ENCODE measurements at places on chromosomes 6 and 20.

DNA sequence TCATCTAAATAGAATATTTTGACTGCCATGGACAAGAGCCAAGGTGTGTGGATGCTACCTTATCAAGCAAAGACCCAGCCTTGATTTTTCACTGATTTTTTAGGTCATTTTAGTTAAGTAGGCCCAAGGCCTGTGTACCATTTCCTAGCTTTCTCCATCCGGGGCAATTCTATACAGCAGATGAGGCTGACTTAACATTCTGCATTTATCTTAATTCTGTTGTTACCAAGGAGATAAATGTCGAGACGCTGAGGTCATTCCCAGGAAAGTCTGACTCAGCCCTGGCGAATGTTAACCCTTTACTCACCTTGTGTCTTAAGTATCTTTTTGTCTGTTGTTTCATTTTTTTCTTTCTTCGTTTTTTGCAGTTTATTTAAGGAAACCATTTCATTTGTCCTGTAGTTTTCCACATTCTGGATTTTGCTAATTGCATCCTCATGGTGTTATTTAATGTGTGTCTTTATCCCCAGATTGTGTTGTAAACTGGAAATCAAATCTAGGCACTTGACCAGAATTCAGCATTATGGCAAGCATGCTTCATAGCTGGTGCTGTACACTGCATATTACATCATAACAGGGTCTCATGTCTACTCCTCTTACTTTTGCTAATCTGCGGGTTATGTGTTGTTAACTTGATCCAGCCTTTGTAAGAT lies 277.0 kb downstream of the CDKAL1 start:
- no peak for DNase-seq

DNA sequence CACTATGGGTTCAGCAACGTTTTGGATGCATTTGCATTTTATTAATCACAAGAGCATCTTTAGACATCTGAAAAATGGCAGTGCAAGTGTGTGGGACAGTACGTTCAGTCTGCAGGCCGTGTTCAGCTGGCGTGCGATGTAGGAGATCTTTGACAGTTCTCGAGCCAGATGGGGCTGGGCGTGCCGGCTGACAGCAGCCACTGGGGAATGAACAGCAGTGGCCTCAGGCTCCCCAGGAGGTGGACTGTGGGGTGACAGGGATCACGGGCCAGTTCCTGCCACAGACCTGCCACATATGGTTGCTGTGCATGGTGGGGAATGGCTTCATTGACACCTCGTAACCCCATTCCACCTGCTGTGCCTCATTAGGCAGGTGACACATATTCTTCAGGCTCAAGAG lies 16.4 kb upstream of the MLN start:
- DNase-seq, result no peak

DNA sequence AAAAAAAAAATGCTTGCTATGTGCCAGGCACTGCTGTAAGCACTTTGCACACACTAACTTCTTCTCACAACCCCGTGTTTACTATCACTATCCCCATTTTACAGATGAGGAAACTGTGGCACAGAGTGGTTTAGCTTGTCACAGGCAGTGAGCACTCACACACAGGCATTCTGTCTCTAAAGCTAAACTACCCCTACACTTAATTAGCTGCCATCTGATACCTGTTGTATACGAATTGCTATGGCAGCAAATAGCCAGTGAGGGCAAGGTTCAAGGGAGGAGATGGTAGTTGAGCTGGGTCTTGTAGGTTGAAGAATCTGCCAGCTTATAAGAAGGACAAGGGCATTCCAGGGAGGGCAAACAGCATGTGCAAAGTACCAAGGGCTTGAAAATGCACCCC lies 5.2 kb downstream of the TNNC2 start:
- DNase-seq, result no peak

DNA sequence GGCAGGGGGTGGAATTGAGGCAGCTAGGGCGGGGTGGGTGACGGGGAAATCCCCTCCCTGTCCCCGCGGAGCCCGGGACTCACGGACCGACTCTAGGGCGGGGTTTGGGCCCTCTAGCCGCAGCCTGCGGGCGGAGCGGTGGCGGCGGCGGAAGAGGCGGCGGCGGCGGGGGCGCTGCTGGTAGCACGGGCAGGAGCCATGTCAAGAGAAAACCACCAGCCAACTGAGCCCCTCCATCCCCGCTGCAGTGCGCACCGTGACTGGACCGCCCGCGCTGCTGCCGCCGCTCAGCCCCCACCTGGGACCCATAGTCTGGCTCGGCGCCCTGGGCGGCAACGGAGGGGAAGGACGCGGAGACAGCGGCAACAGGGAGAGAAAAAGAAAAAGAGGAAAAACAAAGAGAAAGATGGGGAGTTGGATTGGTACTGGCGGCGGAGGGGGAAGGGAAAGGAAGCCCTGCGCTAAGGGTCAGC lies 1.2 kb upstream of the C6orf62 start:
- no peak for DNase-seq

DNA sequence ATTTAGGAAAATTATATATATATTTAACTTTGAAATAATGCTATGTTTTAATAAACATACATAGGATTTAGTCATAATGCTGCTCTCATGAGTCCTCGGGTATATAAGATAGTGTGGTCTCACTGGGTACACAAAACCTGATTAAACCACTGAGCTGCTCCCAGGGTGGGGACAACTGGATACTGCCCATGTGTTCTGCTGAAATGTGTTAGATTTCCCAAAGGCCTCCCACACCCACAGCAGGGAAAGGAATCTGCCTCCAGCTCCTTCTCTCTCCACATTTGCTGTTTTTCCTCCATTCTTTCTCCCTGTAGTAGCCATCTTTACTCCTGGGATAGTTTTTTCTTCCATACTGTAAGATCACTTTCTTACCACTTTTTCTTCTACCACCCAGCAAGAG lies 69.2 kb upstream of the TRAF3IP2 start:
- no peak for DNase-seq
